Iris pigment epithelial cell (primary cell): ENCODE measurements at places on chromosomes 6 and 20.

- no peak for DNase-seq
These were observed 23.2 kb downstream of the FAM50B start for GRCh38 chr6:3872370-3872854.

DNA sequence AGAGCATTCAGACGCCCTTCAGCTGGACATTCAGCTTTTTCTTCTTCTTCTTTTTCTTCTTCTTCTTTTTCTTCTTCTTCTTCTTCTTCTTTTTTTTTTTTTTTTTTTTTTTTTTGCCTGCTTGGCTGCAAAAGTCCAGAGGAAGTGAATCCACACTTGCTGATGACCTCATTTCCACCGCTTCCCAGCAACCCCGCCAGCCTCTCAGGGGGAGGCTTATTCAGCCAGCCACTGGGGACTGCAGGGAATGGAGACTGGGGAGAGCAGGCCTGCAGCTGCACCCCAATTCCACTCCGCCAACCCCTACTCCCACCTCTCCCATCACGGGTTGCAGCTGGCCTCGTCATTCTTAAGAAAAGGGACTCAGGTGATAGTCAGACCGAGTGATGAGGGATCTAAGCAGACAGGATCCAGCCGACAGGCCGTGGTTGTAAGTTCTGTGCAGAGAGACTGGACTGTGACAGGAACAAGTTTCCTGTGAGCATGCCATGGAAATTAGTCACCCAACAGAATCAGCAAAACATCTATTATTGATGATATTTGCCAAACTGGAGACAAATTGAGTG lies 59.0 kb upstream of the QKI start:
- DNase-seq = peak; percentile 80

GRCh38 chr20:8867038-8867740 lies 201.7 kb upstream of the PLCB4 start:
- no peak for DNase-seq

DNA sequence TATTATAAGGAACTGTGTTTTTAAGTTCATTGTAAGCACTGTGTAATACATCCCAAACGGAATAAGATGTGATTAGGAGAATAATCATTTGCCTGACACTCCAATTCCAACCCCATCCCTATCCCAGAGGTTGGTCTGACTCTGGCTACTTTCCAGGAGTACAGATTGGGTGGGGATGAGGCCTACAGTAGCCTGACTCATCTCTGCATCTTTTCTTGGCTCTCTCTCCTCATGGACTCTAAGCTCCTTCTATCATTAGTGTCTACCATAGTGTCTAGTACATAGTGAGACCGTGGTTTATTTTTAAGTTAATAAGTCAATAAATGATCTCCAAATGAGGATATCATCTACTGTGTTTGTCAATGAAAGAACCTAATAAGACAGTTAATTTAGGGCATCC lies 92.2 kb upstream of the CNKSR3 start:
- no peak for DNase-seq

DNA sequence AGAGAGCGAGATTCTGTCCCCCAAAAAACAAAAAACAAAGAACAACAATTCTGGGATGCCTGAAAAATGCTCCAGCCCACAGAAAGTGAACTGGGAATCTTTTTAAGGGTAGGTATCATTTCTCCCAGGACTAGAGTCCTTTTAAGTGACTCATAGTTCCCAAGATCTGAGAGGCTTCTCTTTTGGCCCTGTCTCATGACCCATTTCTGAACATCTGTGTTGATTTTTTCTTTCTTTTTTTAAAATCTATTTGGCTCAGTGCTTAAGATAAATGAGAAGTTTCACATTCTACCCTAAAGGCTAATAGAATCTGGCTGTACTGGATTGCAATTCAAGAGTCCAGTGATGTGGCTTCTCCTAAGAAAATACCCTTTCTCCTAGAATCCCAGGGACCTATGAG lies 217.6 kb upstream of the FOXQ1 start:
- peak; percentile 54 for DNase-seq

GRCh38 chr6:62740596-62740995 lies 454.6 kb upstream of the KHDRBS2 start:
- DNase-seq = no peak

GRCh38 chr6:113709936-113710509 lies 147.1 kb upstream of the MARCKS start:
- no peak for DNase-seq

- DNase-seq = no peak
These were observed 708.4 kb upstream of the EPHA7 start for GRCh38 chr6:94127716-94128115.

DNA sequence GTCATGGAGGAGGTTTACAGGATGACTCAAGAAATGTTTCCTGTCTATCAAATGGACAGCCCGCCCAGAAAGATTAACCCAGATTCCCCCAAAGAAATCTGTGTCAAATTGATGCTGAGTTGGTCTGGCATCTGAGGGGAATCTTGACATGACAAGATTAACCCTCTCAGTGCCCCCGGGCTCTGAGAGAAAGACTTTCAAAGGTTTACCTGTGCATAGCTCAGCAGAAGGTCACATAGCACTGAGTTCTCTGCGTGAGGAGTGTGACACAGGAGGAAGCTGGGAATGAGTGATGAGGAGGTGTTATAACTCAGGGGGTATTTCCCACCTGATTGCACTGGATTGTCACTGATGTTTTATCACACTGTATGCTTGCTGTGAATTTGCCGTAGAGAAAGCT lies 601.2 kb downstream of the DHX35 start:
- DNase-seq = no peak

GRCh38 chr6:134331256-134331655 lies 13.3 kb upstream of the SGK1 start:
- DNase-seq = peak; percentile 29

GRCh38 chr20:45346851-45347250 lies 1.4 kb downstream of the SDC4 start:
- DNase-seq = no peak

DNA sequence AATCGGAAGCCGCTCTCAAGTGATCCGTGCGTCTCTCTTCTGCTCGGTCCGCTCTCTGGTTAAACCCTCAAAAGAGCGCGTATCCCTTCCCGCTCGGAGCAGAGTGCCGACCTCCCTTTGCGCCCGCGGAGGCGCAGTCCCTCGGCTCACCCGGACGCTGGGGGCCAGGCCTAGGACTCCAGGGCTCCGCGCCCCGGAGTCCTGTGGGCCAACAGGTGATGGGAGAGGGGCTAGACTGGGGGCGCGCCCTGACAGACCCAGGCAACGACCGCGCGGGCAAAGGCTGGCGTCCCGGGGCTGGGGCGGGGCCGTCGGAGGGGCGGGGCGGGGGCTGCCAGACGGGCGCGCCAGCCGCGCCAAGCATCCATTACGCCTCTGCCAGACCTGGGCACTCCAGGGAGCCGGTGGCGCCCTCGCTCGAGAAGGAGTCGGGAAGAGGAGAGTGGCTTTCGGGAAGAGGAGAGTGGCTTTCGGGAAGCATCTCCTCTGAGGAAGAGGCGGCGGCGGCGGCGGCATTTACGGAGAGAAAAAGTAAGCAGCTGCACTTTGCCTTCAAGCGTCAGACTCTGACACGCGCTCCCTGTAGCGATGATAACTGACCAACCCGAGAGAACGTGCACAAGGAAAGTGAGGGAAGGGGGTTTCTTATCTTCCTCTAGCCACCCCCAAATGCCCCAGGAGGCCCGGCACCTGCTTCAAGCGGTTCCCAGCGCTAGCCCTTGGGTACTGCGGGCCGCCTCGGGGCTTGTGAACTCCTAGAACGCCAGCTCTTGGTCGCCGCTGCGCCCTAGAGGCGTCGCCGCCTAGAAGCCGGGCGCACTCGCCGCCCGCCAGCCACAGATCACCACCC lies 2.6 kb downstream of the EPHA7 start:
- DNase-seq = peak; percentile 17

- DNase-seq = no peak
These were observed 155.2 kb upstream of the PRSS16 start for GRCh38 chr6:27092316-27092692.

DNA sequence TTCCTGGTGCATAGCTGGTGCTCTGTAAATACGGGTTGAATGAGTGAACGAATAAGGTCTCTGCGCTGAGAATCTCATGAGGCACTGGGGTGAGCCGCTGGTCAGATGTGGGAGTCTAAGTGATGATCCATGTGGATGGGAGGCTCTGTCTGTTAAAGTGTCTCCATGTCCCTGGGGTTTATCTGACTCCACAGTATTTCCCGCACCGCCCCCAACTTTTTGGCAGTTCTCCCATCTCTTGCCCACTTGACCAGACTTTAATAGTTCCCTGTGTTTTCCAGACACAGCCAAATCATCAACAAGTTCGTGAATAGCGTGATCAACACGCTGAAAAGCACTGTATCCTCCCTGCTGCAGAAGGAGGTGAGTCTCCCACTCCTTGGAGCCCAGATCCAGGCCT lies 9.9 kb downstream of the BPIFA2 start:
- no peak for DNase-seq

- no peak for DNase-seq
These were observed 167.0 kb upstream of the EXOC2 start for GRCh38 chr6:859936-860335.

GRCh38 chr6:19690325-19691075 lies 146.7 kb upstream of the ID4 start:
- no peak for DNase-seq

- peak; percentile 67 for DNase-seq
These were observed 610.5 kb downstream of the HTR1B start for GRCh38 chr6:76852776-76853175.

- no peak for DNase-seq
These were observed 17.6 kb downstream of the LRRN4 start for GRCh38 chr20:6036213-6036612.

DNA sequence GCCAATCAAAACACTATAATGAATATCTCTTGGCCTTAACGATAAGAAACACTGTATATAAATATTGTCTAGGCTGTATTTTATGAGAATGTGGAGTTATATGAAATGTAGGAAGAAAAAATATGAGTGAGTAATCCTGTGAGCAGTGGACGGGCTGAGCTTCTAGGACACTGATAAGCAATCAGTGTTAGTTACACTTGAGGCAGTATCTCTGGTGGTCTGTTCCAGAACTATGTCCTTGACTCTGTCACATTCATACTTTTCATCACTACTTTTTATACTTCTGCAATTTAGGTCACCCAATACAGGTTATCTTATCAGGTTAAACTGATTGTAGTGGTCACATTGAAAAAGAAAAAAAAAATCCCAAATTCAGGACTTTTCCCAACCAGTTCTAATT lies 360.4 kb downstream of the LAMA2 start:
- DNase-seq = no peak

GRCh38 chr6:149950423-149950822 lies 8.6 kb downstream of the ULBP2 start:
- DNase-seq = no peak

GRCh38 chr20:20353576-20353975 lies 14.3 kb upstream of the INSM1 start:
- DNase-seq = no peak
